Tibial nerve (tissue), 4 donors: ENCODE measurements at places on chromosomes 12 and 14. TPM values are rescaled to one million over a fixed set of nuclear protein-coding genes. Genes with fewer than 3 reads are reported as not detected.
A peak's percentile ranks its signal among the peaks of the same experiment; 100 is the strongest.

The FRS2 gene
- total RNA-seq, result 68.8 TPM

The GPX2 gene
- not detected for total RNA-seq

GRCh38 chr12:5391653-5392052 lies 40.3 kb upstream of the NTF3 start:
- H3K36me3 ChIP-seq, result no peaks in the 10 kb centered on the region
- H3K27ac ChIP-seq, result no peak overlapping the region
- no peaks in the 10 kb centered on the region for H3K27me3 ChIP-seq

- peaks cover 30% of the 10 kb centered on the region for H3K4me1 ChIP-seq
- H3K36me3 ChIP-seq, result no peaks in the 10 kb centered on the region
- peak overlapping the region; percentile 10 for H3K4me3 ChIP-seq
- no peak overlapping the region for H3K27ac ChIP-seq
- no peaks in the 10 kb centered on the region for H3K27me3 ChIP-seq
These were observed 153.2 kb upstream of the DDHD1 start for GRCh38 chr14:53306267-53306721.

- peaks cover 24% of the 10 kb centered on the region for H3K4me1 ChIP-seq
- H3K27ac ChIP-seq, result peak overlapping the region; percentile 37
- no peaks in the 10 kb centered on the region for H3K36me3 ChIP-seq
- no peak overlapping the region for H3K4me3 ChIP-seq
- H3K27me3 ChIP-seq, result no peaks in the 10 kb centered on the region
These were observed 40.5 kb downstream of the MED13L start for GRCh38 chr12:116236976-116237375.
